ENCODE measurements at places on chromosomes 4 and X.

DNA sequence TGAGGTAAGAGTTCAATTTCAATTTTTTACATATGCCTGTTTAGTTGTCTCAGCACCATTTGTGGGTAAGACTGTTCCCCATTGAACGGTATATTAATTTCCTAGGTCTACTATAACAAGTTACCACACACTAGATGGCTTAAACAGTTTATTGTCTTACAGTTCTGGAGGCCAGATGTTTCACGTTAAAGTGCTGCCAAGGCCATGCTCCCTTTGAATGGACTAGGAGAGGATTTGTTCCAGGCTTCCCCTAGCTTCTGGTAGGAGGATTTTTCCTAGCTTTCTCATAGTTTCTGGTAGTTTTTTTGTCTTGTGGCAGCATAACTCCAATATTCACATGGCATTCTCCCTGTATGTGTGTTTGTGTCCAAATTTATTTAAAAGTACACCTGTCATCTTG is 149.3 kb upstream of the CYSLTR1 start:
- no peak for DNase-seq
- no peaks in the 10 kb centered on the region for H3K36me3 ChIP-seq
- H3K27ac ChIP-seq = no peak overlapping the region

GRCh38 chrX:19727887-19728648 is 159.3 kb downstream of the SH3KBP1 start:
- H3K4me1 ChIP-seq = peaks cover 56% of the 10 kb centered on the region
- peaks cover 18% of the 10 kb centered on the region for H3K36me3 ChIP-seq
- H3K4me3 ChIP-seq = no peak overlapping the region
- no peaks in the 10 kb centered on the region for H3K27me3 ChIP-seq

- no peaks in the 10 kb centered on the region for H3K27me3 ChIP-seq
- H3K4me1 ChIP-seq = no peaks in the 10 kb centered on the region
- DNase-seq = no peak
- H3K4me3 ChIP-seq = no peak overlapping the region
- no peak overlapping the region for H3K27ac ChIP-seq
- no peaks in the 10 kb centered on the region for H3K36me3 ChIP-seq
These were observed 73.6 kb downstream of the MED28 start for GRCh38 chr4:17688011-17688441.

GRCh38 chr4:147550626-147551246 is 66.5 kb upstream of the TMEM184C start:
- peaks cover 2% of the 10 kb centered on the region for H3K4me1 ChIP-seq
- H3K4me3 ChIP-seq = no peak overlapping the region
- DNase-seq = no peak
- H3K27ac ChIP-seq = no peak overlapping the region
- peaks cover 6% of the 10 kb centered on the region for H3K27me3 ChIP-seq

GRCh38 chr4:8410641-8411271 is 29.8 kb downstream of the ACOX3 start:
- DNase-seq = no peak
- H3K36me3 ChIP-seq = peaks cover 9% of the 10 kb centered on the region
- no peaks in the 10 kb centered on the region for H3K27me3 ChIP-seq
- no peak overlapping the region for H3K27ac ChIP-seq

- no peaks in the 10 kb centered on the region for H3K4me1 ChIP-seq
- no peak overlapping the region for H3K27ac ChIP-seq
- no peak for DNase-seq
- no peaks in the 10 kb centered on the region for H3K36me3 ChIP-seq
- no peak overlapping the region for H3K4me3 ChIP-seq
- no peaks in the 10 kb centered on the region for H3K27me3 ChIP-seq
These were observed 552.9 kb upstream of the EPHA5 start for GRCh38 chr4:66223068-66223703.

- no peaks in the 10 kb centered on the region for H3K4me1 ChIP-seq
- H3K27me3 ChIP-seq = no peaks in the 10 kb centered on the region
- no peak for DNase-seq
- no peak overlapping the region for H3K27ac ChIP-seq
- no peak overlapping the region for H3K4me3 ChIP-seq
These were observed 82.1 kb downstream of the MAGEB10 start for GRCh38 chrX:27889878-27890277.

GRCh38 chr4:36172656-36173055 is 71.7 kb downstream of the ARAP2 start:
- H3K4me1 ChIP-seq = no peaks in the 10 kb centered on the region
- no peaks in the 10 kb centered on the region for H3K27me3 ChIP-seq
- H3K27ac ChIP-seq = no peak overlapping the region
- peaks cover 24% of the 10 kb centered on the region for H3K36me3 ChIP-seq
- no peak for DNase-seq

DNA sequence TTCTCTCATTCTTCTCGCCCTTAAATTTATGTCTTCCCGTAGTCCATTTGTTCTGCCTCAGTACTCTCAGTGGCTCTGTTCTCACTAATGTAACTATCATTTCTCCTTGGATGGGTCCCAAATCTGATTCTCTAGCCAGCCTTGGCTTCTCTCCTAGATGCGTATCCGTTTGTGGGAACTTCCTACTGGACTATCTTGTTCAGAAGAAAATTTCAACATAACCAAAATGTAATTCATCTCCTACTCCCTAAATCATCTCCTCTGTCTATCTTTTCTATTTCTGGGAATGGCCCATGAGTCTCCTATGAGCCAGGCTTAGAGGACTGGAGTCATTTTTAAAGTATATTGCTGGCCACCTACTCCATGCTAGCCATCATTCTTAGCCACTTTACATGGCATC is 4.4 kb upstream of the C4orf36 start:
- H3K4me1 ChIP-seq = peaks cover 8% of the 10 kb centered on the region
- H3K36me3 ChIP-seq = no peaks in the 10 kb centered on the region
- DNase-seq = no peak
- peaks cover 18% of the 10 kb centered on the region for H3K27me3 ChIP-seq

GRCh38 chrX:125646195-125646594 is 326.5 kb downstream of the TEX13C start:
- DNase-seq = no peak
- no peaks in the 10 kb centered on the region for H3K36me3 ChIP-seq
- no peaks in the 10 kb centered on the region for H3K27me3 ChIP-seq

DNA sequence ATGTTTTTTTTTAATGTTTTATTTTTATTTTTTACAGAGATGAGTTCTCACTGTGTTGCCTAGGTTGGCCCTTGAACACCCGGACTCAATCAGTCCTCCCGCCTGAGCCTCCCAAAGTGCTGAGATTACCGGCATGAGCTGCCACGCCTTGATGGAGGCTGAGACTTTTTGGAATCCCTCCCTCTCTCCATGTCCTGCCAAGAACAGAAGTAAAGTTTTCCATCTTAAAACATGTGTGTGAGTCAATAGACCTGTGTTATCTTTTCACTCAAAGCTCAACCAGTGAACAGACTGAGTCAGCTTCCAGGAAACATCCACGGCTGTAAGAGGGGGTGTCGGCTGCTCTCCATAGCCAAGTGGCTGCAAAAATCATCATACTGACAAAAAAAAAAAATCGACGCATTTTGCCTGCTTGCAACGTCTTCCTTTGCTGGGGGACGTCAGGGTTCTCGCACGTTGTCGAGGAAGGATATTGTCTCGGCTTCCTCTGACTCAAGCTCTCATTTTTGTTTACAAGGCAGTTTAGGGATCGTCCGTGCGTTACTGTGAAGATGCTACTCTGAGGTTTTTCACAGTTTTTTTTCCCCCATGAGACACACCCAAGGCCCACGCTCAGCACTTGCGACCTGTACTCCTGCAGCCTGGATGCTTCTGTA is 10.0 kb upstream of the ASMTL start:
- peaks cover 43% of the 10 kb centered on the region for H3K36me3 ChIP-seq
- peak; percentile 83 for DNase-seq
- H3K27ac ChIP-seq = peak overlapping the region; percentile 95
- no peaks in the 10 kb centered on the region for H3K27me3 ChIP-seq
- peak overlapping the region; percentile 25 for H3K4me3 ChIP-seq
- H3K4me1 ChIP-seq = peaks cover 62% of the 10 kb centered on the region

DNA sequence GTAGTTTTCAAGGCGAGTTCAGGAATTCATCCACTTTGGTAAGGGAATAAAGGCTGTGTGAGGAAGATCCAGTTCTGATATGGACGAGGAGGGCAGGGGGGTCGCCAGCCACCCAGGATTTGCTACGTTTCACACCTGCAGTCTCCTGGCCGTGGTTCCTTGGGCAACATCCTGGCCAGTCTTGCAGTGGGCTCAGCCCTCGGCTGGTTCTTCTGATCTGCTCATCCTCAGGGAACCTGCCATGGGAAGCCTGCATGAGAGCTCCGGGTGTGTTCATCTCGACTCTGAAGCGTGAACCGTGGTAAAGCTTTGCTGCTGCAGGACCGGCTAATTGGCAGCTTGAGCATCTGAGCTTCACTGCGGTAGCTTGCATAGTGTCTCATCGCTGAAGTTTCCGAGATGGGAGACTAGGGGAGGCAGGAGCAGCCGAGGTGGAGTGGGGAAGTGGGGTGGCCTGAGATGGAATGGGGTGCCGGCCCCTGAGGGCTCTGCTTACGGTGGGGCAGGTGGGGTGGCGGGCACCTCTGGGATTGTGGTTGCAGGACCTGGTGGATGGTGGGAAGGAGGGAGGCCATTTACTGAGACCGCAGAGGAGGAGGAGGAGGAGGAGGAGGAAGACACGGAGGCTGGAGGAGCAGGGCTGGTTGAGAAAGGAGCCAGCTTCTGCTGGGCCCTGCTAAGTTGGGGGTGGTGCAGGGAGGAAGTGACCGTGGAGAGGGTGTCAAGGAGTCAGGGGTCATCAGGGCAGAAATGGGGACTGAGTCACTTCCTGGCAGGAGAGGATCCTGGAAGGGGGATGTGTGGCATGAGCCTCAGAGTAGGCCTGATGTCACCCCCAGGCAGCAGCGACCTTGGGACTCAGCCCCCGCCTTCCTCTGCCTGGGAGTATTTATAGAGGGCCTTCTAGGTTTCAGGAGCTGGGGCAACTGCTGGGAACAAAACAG is 213.1 kb upstream of the PSAPL1 start:
- no peaks in the 10 kb centered on the region for H3K27me3 ChIP-seq
- no peak overlapping the region for H3K27ac ChIP-seq
- H3K36me3 ChIP-seq = no peaks in the 10 kb centered on the region
- H3K4me3 ChIP-seq = no peak overlapping the region

DNA sequence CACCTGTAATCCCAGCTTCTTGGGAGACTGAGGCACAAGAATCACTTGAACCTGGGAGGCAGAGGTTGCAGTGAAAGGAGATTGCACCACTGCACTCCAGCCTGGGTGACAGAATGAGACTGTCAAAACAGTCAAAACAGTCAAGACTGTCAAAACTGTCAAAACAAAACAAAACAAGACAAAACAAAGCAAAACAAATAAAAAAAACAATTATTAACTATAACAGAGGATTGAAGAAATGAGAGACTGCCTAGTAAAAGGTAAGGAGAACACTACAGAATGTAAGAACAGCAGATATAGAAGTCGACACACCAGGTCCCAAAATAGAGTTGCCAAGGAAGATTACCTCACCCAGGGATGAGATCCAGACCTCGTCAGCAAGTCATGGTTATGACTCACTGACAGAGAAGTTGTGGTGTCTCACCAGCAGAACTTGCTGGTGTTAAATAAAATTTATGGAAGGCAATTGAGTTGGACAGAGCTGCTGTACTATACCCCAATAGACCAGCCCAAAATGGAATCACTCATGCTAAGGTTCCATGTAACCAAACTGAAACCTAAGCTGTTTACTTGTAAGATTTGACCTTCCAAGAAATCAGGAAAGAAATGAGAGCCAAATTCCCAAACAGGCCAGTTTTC is 32.1 kb upstream of the GK start:
- no peak overlapping the region for H3K27ac ChIP-seq
- no peaks in the 10 kb centered on the region for H3K4me1 ChIP-seq
- H3K36me3 ChIP-seq = no peaks in the 10 kb centered on the region
- H3K27me3 ChIP-seq = no peaks in the 10 kb centered on the region
- no peak for DNase-seq

- H3K27me3 ChIP-seq = no peaks in the 10 kb centered on the region
- H3K4me3 ChIP-seq = no peak overlapping the region
- H3K27ac ChIP-seq = peak overlapping the region; percentile 24
- DNase-seq = no peak
- H3K36me3 ChIP-seq = peaks cover 21% of the 10 kb centered on the region
- peaks cover 44% of the 10 kb centered on the region for H3K4me1 ChIP-seq
These were observed 15.8 kb downstream of the UBE2K start for GRCh38 chr4:39713691-39714090.

DNA sequence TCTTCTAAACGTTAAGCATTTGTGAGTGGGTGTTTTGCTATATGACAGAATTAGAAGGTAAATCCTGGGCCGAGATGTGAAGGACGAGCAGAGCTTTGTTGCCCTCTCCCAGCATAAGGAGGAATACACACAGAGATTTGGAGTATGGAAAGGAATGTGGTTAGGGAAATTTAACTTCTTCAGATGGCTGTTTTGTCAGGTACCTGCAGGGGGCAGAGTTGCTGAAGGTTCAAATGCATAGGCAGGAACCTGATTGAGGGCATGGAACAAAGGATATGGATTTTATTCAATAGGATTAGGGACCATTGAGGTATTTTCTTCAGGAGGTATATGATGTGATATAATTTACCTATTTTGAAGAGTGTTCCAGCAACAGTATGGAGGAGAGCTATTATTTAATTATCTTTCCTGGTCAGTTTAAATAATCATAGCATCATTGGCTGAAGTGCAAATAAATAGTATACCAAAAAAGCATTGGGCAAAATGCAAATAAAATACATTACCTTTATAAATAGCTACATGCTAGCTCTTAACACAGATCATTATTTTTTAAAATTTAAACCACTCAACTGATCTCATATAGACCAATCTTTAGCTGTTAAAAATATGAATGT is 143.6 kb downstream of the SLIT2 start:
- H3K27ac ChIP-seq = no peak overlapping the region
- DNase-seq = peak; percentile 35
- no peaks in the 10 kb centered on the region for H3K36me3 ChIP-seq
- H3K27me3 ChIP-seq = peaks cover 3% of the 10 kb centered on the region

- no peaks in the 10 kb centered on the region for H3K36me3 ChIP-seq
- H3K4me1 ChIP-seq = no peaks in the 10 kb centered on the region
- H3K27me3 ChIP-seq = no peaks in the 10 kb centered on the region
- H3K4me3 ChIP-seq = no peak overlapping the region
- H3K27ac ChIP-seq = no peak overlapping the region
These were observed 190.5 kb downstream of the CCNG2 start for GRCh38 chr4:77347351-77347966.

DNA sequence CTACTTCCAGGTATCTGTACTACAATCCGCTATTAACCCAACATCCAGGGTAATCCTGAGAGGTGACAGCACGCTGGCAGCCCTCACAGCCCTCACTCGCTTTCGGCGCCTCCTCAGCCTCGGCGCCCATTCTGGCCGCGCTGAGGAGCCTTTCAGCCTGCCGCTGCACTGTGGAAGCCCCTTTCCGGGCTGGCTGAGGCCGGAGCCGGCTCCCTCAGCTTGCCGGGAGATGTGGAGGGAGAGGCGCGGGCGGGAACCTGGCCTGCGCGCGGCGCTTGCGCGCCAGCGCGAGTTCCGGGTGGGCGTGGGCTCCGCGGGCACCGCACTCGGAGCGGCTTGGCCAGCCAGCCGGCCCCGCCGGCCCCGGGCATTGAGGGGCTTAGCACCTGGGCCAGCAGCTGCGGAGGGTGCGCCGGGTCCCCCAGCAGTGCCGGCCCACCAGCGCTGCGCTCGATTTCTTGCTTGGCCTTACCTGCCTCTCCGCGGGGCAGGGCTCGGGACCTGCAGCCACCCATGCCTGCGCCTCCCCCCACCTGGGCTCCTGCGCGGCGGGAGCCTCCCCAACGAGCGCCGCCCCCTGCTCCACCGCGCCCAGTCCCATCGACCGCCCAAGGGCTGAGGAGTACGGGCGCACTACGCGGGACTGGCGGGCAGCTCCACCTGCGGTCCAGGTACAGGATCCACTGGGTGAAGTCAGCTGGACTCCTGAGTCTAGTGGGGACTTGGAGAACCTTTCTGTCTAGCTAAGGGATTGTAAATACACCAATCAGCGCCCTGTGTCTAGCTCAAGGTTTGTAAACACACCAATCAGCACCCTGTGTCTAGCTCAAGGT is 87.3 kb downstream of the PRSS12 start:
- H3K4me3 ChIP-seq = peak overlapping the region; percentile 62
- no peak overlapping the region for H3K27ac ChIP-seq
- DNase-seq = peak; percentile 50
- peaks cover 14% of the 10 kb centered on the region for H3K27me3 ChIP-seq
- no peaks in the 10 kb centered on the region for H3K36me3 ChIP-seq
